ENCODE measurements at places on chromosomes 12 and 14.

- DNase-seq: no peak
These were observed 96.2 kb downstream of the FIGNL2 start for GRCh38 chr12:51752234-51752889.

DNA sequence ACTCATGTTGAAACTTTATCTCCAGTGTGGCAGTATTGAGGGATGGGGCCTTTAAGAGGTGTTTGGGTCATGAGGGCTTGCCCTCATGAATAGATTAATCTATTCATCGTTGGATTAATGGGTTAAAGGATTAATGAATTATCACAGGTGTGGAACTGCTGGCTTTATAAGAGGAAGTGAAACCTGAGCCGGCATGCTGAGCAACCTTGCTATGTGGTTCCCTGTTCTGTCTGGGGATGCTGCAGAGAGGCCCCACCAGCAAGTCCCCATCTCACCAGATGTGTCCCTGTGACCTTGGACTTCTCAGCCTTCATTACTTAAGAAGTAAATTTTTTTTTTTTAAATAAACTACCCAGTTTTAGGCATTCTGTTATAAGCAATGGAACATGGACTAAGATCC, 109.6 kb downstream of the DYRK2 start:
- no peak for DNase-seq

- DNase-seq: no peak
These were observed 174.4 kb upstream of the RPH3A start for GRCh38 chr12:112617153-112617505.

DNA sequence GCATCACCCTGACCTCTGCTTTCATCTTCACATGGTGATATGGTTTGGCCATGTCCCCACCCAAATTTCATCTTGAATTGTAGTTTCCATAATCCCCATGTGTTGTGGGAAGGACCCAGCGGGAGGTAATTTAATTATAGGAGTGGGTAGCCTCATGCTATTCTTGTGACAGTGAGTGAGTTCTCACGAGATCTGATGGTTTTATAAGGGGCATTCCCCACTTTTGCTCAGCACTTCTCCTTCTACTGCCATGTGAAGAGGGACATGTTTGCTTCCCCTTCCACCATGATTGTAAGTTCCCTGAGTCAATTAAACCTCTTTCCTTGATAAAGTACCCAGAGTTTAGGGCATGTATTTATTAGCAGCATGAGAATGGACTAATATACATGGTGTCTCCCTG, 38.2 kb downstream of the TMBIM6 start:
- DNase-seq: no peak

DNA sequence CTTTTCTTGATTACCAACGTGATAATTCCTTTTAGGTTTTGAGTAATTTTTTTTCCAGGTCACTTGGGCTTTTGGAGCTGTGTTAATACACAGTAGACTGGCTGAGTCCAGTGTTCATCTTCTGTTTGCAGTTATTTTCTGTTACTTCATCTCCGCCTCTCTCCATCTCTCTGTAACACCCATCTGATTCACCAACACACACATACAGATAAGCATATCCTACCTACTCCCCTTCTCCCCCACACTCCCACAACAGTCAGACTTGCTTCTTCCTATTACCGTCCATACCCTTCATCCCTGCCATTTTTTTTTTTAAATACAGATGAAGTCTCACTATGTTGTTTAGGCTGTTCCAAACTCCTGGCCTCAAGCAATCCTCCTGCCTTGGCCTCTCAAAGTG, 72.7 kb upstream of the MANSC4 start:
- no peak for DNase-seq

DNA sequence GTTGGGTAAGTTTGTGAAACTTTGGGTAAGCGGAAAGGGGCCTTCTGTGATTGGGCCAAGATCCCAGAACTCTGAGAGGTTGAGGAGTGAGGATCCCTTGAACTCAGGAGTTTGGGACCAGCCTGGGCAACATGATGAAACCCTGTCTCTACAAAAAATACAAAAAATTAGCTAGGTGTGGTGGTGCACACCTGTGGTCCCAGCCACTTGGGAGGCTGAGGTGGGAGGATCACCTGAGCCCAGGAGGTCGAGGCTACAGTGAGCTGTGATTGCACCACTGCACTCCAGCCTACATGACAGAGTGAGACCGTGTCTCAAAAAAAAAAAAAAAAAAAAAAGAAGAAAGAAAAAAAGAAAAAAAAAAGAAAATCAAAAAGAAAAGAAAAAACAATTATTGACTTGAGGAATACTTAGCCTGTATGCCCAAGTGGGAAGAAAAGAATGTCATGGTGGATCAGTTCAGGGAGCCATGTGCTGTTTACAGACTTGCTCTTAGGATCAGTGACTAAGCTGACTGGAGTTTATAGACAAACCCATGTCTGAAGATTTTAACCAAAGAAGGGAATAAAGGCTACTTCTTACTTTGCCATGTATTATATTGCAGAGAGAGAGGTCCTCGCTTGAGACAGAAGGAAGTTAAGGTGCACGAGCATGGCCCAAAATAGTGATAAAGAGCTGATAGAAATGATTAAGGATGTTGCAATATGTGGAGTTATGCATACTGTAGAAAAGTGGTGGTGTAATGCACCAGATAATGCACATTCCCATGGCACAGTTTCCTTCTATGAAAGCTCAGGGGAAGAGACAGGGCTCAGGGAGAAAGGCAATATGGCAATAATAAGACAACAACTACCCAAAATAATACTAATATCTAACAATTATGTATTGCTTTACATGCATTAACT, 881 bp downstream of the HSD17B6 start:
- no peak for DNase-seq

DNA sequence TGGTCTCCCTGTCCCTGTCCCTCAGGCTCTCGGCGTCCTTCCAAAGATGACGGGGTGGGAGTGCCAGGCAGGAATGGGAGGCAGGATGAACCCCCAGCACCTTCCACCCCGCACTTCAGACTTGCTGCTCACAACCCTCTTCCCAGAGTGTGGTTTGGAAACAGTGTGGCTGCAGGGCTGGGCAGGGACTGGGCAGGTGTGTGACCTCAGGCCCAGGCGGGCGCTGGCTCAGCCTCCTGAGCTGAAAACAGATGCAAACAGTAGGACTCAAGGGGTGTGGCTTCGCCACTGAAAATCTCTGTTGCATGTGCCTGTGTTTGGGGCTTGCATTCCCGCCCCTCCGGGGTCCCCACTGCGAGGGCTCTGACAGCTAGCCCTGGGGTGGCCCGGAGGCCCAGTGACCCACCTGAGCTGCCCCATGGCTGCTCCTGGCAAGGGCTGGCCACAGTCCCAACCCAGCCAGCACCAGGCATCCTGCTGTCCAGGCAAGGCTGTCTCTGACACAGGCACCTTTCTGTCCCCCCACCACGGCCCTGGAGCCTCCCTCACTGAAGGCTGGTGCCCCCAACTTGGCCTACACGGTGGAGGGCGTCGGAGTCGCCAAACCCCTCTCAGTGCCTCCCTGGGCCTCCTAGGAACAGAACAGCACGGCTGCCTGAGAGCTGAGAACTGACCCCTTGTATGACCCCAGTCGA, 46.1 kb downstream of the BEGAIN start:
- no peak for DNase-seq

Data from stimulated activated naive CD4-positive, alpha-beta T cell (primary cell).